ENCODE measurements at places on chromosomes 2 and 18.

DNA sequence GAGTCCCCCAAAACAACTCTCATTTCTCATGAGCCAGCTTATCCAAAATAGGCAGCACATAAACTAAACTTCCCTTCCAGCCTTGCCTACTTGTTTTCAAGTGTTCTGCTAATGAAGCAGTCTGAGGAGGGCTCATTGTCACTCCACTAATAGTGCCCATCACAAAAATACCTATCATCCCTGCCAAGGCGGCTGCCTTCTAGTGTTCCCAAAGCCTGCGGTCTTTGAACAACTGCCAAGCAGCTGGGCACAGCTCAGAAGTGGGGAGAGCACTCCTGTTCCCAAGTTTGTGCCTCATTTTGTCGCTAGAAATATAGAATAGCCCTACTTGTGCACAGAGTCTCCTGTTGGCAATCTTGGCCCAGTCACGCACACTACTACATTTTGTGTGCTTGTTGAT lies 50.3 kb downstream of the DTNA start:
- no peak for DNase-seq

DNA sequence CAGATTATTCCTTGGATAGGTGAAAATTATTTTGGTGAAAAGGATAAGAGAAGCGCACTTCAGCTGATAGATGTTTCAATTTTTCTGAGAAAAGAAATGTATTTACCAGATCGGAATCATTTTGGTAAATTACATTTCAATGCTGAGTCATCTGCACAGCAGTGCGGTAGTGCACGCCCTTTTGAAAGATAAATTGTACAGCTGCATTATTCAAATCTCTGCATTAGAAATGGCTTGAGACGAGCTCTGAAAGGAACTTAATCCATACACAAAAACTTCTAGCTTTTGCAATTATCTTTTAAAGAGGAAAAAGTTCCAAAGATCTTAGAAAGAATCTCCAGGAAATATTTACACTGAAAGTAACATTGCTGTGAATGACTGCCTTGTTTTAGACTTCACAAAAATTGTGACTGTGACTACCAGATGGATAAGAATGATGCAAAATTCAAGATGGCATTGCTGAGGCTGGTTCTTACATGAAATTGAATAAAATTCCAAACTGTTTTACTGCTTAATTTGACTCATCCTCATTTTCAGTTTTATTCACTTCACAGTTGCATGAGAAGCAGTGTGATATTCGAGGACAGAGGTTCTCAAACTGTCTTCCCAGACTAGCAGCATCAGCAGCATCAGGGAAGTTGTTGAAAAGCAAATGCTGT lies 161.7 kb downstream of the RND3 start:
- no peak for DNase-seq

DNA sequence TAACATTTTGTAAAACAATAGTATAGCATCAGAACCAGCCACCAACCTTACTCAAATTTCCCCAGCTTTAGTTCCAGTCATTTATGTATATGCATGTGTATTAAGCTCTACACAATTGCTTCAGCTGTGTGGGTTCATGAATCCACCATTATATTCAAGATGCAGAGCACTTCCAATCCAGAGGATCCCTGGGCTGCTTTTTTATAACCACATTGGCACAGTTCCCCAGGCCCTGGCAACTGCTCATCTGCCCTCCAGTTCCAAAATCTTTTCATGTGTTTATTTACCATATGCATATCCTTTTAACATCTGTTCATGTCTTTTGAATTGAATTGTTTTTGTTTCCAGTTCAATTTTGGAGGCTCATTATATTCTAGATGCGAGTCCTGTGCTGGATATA lies 482.9 kb upstream of the HS6ST1 start:
- DNase-seq: no peak

- no peak for DNase-seq
These were observed 35.1 kb downstream of the NPAS2 start for GRCh38 chr2:100855084-100855483.

- DNase-seq: no peak
These were observed 631.8 kb upstream of the ID2 start for GRCh38 chr2:8049851-8050571.

GRCh38 chr2:20168048-20168726 lies 56.7 kb downstream of the SDC1 start:
- DNase-seq: no peak

DNA sequence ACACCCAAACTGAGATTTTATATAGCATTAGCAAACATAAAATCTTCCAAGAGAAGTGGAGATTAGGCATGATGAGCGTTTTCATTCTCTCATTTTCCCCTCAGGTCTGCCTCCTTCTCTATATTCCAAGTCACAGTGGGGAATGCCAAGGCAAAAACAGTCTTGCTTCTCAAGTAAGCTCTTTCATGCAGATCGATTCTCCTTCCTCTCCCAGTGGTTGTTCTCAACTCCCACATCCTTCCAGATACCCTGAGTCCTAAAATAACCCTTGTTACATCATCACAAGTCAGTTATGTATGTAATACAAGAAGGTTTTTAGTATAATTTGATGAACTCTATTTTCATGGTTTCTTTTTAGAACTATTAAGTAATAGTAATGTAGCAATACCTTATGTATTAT lies 150.6 kb downstream of the TXNL1 start:
- DNase-seq: no peak

DNA sequence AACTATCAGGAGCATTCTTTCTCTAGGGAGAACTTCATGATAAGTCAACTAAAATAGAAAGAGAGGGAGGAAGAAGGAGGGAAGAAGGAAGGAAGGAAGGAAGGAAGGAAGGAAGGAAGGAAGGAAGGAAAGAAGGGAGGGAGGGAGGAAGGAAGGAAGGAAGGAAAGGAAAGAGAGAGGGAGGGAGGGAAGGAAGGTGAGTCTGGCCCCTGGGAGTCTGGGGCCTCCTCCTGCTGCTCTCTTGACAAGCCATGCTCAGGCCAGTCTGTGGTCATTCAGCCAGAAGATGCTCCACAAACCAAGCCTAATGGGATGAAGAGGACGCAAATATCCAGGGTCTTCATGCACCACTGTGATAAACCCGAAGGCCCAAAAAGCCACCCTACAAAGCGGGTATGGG lies 216.4 kb upstream of the AGAP1 start:
- DNase-seq: no peak

- DNase-seq: no peak
These were observed 11.8 kb downstream of the G6PC2 start for GRCh38 chr2:168912901-168913369.

DNA sequence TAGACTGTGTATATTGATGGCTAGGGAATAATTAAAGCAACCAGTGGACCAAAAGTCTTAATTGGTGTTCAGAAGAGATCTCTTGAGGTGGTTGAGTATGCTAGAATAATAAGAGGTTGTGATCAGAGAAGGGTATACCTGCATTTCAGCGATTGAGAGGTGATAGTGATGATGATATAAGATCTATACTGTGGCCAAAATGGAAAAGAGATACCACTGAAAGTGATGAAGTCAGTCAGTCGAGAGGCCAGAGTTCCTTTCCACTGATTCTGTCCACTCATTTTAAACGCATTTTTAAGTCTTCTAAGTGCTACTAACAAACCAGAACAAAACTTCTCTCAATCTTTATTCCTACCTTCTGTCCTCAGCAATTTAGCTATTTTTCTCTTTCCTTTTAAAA lies 32.9 kb downstream of the ACTR3 start:
- DNase-seq: no peak

DNA sequence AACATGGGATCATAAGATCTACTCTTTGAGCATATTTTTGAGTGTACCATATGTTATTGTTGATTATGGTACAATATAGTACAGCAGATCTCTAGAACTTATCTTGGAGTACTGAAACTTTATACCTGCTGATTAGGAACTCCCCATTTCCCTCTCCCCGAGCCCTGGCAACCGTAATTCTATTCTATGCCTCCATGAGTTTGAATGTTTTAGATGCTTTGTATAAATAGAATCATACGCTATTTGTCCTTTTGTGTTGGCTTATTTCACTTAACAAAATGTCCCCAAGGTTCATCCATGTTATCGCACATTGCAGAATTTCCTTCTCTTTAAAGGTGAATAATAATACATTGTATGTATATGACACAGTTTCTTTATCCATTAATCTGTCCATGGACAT lies 117.2 kb downstream of the PTPRM start:
- no peak for DNase-seq

DNA sequence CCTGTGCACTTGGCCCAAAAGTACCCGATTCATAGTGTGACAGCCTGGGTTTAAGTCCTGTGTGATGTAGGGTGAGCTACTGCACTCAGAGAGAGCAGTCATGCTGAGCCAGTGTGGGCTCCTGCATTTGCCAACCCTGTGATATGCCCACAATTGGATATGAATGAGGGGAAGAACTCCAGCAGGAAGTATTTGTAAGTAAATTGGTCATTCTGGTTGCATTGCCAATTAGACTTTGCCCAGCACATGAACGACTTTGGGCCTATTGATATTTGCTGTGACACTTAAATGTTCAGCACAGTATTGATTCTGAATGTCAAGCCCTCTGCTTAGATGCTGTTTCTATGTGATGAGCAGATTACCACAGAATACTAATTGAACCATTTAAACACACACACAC lies 570.9 kb downstream of the PIK3C3 start:
- no peak for DNase-seq

- DNase-seq: no peak
These were observed 29.5 kb upstream of the TMEM37 start for GRCh38 chr2:119402106-119402505.

DNA sequence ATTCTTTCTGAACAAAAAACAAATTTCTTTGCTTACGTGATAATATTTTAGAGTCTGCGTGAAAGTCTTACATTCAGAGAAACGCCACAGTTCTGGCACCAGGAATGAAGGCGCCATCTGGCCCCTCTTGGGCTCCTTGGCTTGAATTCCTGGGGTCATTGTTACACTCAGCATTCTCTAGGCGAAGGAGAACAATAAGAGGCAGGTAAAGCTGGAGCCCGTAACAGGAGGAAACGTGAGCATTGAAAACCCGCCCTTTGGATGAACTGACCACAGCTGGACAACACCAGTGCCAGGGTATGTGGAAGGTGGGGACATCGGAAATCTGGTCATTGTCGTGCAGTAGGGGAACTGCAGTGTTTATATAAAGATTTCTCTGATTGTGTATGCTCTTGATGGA lies 144.8 kb downstream of the RNF152 start:
- DNase-seq: no peak

DNA sequence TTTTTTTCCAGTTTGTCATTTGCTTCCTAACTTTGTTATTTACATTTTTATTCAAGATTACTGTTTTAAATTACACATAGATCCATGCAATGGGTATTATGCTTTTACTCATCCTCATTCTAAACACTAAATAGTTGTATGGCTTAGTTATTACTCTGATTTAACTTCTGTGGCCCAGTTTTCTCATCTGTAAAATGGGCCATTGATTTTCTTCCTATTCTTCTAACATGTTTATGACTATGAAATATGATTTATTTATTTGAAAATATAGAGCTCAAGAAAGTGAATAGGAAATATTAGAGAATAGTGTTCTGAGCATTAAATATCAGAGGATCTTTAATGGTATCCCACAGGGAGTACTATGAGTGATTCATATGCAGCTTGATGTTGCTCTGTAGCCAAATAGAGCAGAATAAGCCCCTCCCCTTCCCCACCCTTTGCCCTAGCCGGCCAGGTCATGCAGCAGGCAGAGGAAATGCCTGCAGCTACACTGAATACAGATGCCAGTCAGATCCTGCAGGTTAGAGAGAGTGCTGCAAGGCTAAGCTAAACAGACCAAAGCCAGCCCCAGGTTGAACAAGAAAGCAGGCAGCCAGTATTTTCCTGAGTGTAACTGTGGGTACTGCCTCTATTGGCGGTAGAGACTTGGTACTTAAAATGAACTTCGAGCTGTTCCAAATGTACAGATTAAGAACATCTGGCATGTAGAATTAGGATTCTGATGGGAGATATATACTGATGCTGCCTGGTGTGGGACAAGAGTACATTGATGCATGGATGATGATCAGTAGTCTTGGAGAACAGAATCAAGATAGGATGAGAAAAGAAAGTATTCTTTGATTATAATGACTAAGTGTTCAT lies 11.7 kb upstream of the ACYP2 start:
- no peak for DNase-seq

DNA sequence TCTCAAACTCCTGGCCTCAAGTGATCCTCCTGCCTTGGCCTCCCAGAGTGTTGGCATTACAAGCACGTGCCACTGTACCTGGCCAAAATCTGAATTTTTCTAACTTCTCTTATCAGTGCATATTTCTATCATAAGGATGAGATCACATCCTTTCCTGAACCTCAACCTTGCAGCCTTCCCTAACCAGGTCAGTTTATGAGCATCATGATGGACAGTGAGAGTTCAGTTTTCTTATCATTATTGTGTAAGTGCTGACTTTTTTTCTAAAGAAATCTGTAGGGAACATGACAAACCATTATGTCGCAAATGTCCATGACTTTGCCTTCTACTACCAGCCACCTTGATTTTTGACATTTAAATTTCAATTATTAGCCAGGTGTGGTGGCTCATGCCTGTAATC lies 31.5 kb downstream of the MRPL33 start:
- DNase-seq: no peak

DNA sequence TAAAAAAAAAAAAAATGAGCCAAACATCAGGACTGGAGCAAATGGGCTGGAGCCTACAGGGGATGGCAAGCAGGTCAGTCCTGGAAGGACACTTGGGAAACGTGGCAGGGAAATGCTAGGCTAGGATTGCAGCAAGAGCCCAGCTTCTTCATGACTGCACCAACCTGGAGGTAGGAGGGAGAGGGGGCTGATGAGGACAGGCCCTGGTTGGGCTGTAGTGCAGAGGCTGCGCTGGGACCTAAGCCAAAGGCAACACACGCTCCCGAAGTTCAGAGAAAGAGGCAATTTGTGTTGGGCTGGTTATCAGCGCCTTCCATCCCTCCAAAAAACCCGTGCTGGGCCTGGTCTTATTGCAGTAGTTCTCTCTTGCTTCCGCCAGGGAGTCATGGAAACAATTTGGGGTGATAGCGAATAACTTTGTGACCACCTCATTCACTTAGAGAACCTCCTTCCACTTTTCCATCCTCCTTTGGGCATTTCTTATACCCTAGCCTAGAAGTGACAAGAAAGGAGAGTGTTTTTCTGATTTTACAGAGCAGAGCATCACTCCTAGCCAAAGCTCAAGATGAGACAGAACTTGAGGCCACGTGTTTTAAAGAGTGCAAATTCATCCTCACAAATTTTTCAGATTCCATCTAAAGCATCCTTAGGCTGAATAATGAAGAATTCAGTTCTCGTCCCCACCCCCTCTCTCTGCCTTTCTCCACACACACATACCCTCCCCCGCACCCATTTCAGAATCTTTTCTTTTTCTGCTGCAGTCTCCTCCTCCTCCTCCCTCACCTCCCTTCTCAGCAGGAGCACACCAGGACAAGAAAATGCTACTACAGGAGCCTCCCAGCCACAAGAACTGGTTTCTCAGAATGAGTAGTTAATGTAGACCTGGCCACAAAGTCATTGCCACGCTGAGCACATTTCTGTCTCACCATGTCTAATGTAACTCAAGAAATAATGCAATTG lies 82.5 kb upstream of the STPG4 start:
- no peak for DNase-seq

DNA sequence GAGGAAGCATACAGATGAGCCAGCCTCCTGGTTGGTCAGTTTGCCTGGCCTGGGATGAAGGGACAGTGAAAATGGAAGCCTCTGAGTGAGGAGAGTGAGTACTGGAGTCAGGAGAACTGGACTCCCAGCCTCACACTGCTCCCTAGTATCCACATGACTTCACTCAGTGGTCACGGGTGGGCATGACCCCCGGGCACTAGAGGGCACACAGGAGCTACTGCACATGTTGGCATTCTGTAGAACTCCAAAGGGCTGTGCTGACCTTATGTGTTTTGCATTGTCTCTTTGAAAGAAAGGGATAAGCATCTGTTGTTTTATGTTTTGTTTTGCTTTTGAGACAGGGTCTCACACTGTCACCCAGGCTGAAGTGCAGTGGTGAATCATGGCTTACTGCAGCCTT lies 23.7 kb downstream of the NCAPH start:
- no peak for DNase-seq

Data from T-cell (primary cell).